WTC11 (cell line): ENCODE measurements at places on chromosomes 16 and 17. TPM values are rescaled to one million over a fixed set of nuclear protein-coding genes. Genes with fewer than 3 reads are reported as not detected.
A peak's percentile ranks its signal among the peaks of the same experiment; 100 is the strongest.

Gene TANC2
- 15.6 to 18.6 TPM (median 15.9 TPM) in 3 replicates for total RNA-seq

Gene IL17C
- total RNA-seq = 0.80 to 1.9 TPM (median 1.5 TPM) in 3 replicates

- H3K36me3 ChIP-seq = peaks cover 8% of the 10 kb centered on the region
- no peak for DNase-seq
- no peak overlapping the region for H3K4me3 ChIP-seq
- no peak overlapping the region for H3K27ac ChIP-seq
These were observed 450.3 kb upstream of the CDH11 start for GRCh38 chr16:65572156-65572555.

GRCh38 chr17:61305024-61305423, 94.6 kb upstream of the TBX2 start:
- peaks cover 28% of the 10 kb centered on the region for H3K4me1 ChIP-seq
- no peaks in the 10 kb centered on the region for H3K27me3 ChIP-seq
- no peaks in the 10 kb centered on the region for H3K36me3 ChIP-seq

- peaks cover 16% of the 10 kb centered on the region for H3K36me3 ChIP-seq
- no peaks in the 10 kb centered on the region for H3K27me3 ChIP-seq
- no peak for DNase-seq
- H3K27ac ChIP-seq = peak overlapping the region; percentile 84
These were observed 1.5 kb downstream of the ZNF747 start for GRCh38 chr16:30533146-30533522.

DNA sequence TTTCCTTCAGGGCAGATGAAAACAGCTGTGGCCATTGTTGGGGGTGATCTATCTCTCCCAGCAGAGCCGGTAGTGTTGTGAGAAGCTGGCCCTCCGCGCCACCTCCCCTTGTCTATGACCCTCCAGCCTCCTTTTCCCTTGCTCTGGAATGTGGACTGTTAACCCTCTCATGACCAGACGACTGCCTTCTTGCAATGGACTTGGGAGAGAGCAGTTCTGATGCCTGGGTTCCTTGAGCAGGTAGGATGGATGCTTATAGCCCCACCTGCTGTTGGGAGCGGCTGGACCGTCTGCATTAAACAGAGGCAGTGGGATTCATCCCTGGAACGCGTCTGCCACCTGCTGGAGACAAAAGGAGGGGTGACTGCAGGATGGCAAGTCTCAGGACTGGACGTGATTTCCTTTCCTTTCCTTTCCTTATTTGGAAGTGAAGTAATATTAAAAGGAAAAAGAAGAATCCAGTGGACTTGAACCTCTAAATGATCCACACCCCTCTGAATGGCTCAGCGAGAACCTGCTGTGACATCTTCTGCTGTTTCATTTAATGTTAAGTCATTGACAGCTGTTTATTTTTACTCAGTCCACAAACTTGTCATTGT, 1.8 kb upstream of the SOST start:
- no peaks in the 10 kb centered on the region for H3K36me3 ChIP-seq
- H3K4me3 ChIP-seq = peak overlapping the region; percentile 28
- H3K4me1 ChIP-seq = peaks cover 36% of the 10 kb centered on the region

DNA sequence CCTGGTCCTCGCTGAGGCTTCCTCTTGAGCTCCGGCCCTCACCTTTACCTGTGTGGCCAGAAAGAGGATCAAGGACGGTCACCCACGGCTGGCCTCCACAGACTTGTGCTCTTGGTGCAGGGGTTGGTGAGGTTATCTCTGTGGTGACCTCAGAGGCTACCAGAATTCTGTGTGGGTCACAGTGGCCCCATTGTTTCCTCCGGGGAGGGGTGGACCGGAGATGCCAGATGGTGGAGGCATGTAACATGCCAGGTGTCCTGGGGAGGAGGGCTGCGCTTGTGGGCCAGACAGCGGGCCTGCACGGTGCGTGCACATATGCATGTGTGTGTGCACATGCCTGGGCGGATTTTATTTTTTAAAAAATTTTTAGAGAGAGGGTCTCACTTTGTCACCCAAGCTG, 6.3 kb downstream of the SGCA start:
- DNase-seq = no peak
- H3K36me3 ChIP-seq = no peaks in the 10 kb centered on the region
- H3K4me3 ChIP-seq = no peak overlapping the region
- peaks cover 13% of the 10 kb centered on the region for H3K4me1 ChIP-seq

DNA sequence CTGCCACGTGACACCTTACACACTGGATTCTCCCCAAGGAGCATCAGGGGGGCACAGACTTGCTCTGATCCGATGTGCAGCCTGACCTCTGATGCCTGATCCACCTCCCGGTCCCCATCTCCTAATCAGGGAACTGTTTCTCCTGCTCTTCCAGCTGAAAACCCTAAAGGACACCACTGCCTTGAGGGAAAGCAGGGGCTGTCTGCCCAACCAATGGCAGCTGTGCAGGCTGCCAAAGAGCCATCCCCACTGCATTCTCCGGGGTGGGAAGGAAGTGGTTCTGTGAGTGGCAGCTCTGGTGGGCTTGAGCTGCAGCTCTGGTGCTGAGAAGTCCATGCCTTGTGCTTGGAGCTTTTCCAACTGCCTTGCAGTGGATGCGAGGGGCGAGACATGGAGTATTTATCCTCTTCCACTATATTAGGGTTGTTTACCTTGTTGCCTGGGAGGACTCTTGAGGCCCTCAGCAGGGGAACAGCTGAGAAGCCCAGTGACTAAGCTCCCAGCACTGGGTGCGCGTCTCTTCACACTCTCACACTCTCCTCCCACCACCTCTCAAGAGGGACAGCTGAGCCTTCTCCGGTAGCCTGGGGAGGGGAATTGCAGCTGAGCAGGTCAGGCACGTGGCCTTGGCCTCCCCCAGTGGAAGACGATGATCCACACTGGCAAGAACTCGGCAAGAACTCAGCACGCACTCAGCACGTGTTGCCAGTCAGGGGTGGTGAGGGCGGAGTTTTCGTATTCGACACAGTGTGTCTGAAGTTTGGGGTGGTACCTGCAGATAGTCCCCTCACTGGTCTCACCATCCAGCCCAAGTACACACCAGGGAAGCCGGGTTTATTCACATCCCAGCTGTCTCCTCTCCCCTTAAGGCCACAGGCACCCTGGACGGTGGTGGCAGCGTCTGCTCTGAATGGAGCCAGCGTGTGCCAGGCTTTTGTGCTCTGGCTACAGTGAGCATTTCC, 21.1 kb upstream of the SPATA32 start:
- no peak for DNase-seq
- peaks cover 13% of the 10 kb centered on the region for H3K36me3 ChIP-seq
- no peak overlapping the region; the same call in 1 of the 2 replicates for H3K27ac ChIP-seq
- H3K4me1 ChIP-seq = no peaks in the 10 kb centered on the region

DNA sequence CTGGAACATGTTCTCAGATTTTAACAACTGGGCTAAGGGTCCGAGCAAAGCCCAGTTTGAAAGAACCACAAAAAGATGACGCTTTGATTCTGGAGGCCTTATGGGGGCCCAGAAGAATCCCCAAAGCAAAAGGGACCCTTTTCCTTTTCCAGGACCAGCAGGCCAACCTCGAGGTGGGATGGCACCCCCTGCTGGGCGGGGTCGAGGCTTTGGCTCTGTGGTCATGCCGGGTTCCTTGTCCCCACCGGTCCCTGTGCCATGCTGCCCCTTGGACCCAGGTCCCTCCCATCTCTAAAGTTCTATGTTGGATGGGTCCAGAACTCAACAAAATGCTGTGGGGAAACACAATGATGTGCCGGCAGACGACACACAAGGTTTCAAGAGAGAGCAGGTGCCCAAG, 30.9 kb downstream of the TMEM204 start:
- no peak overlapping the region for H3K4me3 ChIP-seq
- peaks cover 12% of the 10 kb centered on the region for H3K36me3 ChIP-seq
- no peak overlapping the region for H3K27ac ChIP-seq
- DNase-seq = no peak

DNA sequence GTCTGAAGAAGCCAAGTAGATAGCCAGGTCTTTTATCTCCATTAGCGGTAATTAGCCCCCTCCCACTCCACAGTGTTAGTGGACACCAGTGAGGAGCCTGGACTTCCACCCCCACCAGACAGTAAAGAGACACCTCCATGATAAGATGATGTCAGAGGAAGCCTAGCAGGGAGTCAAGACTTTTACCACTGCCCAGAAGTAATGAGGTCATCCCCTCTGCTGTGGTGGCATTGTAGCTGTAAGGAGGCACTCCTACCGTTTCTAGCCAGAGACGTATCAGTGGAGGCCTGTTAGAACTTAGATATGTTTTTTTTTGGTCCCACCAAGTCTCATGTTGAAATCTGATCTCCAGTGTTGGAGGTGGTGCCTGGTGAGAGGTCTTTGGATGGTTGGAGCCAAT, 38.1 kb downstream of the PIK3R5 start:
- H3K4me1 ChIP-seq = no peaks in the 10 kb centered on the region
- H3K4me3 ChIP-seq = no peak overlapping the region
- peaks cover 12% of the 10 kb centered on the region for H3K36me3 ChIP-seq
- no peak for DNase-seq

GRCh38 chr17:4235372-4236279, 28.2 kb downstream of the ANKFY1 start:
- H3K27ac ChIP-seq = peak overlapping the region; percentile 17; the same call in 1 of the 2 replicates
- H3K36me3 ChIP-seq = peaks cover 32% of the 10 kb centered on the region
- no peaks in the 10 kb centered on the region for H3K27me3 ChIP-seq
